ENCODE measurements at places on chromosomes 11 and 22.

DNA sequence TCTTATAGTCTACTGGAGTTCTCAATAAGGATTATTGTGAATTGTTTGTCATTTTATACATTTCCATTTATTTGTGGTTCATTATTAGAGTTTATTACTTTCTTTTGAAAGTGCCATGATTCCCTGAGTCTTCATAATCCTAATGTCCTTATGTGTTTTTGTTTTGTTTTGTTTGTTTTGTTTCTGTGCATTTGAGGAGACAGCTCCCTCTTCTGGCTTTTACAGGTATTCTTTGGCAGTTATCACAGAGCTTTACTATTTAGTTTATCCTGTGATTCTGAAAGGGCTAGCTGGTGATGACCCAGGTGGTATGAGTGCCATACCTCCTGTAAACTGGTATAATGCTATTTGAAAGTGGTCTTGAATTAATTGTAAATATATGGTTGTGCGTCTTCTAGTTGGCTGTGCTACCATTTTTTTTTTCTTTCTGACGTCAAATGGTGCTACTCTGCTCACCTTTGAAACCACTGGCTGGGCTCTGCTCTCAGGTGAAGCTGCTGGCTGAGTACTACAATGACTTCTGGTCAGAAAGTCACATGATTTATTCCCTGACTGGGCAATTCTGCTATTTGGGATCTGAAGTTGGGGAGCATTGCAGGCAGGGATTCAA lies 751.2 kb downstream of the JRKL start:
- DNase-seq: no peak

DNA sequence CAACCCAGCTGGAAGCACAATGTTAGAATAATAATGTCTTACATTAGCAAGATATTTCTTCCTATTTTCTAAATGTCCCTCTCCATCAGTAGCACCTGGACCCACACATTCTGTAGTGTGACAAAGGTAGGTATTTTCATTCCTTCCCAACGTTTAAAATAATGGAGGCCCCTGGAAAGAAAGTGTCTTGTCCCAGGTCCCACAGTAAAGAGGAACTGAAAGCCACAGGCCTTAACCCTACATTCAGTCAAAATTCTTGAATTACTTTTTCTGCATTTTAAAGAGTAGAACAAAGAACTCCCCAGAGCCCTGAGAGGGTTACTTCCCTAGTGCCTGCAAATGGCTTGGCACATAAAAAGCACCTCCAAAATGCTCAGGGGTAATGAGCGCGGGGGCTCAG lies 26.3 kb downstream of the OPCML start:
- no peak for DNase-seq

- peak; percentile 31 for DNase-seq
Observed at GRCh38 chr11:94545264-94546161, 1.8 kb downstream of the FUT4 start.

DNA sequence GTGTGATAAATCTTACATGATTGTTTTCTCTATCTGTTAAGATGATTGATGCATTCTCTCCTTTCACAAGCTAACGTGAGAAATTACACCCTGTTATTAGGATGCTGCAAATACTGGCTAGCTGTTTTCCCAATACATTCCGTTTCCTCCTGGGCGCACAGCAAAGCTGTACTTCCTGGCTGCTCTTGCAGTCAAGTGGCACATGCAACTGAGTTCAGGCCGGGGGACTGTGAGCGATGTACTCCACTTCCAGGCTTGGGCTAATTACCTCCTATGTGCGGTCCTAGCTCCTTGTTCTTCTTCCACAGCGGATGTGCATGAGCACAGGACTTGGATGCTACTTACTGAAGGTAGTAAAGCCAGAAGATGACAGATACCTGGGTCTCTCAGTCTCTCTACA lies 234.9 kb upstream of the SESN3 start:
- no peak for DNase-seq

DNA sequence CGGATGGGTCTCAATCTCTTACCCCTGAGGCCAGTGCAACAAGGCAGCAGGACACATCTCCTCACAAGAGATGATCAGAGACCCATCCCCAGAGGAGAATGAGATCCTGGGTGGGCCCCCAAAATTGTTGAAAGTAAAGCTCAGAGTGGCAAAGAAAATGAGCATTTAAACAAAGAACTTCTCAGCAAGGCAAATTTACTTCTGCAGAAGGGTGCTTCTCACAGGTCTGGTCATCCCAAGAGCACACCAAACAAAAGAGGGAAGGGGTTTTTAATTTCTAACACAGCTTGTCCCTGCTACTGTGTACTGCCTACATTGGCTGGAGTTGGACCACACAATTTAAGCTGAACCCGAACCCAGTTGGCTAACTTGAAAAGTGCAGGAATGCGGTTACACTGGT lies 1628.6 kb upstream of the RAG2 start:
- no peak for DNase-seq

DNA sequence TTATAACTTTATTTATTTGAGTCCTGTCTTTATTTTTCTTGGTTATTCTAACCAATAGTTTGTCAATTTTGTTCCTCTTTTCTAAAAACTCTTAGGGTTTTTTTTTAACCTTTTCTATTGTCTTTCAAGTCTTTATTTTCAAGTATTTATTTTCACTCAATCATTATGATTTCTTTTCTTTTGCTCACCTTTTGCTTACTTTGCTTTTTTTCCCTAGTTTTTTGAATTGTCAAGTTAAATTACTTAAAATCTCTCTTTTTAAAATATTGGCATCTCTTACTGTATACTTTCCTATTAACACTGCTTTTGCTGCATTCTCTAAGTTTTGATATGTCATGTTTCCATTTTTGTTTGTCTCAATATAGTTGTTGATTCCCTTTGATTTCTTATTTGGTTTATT lies 396.8 kb upstream of the CCDC179 start:
- DNase-seq: no peak

GRCh38 chr11:33089776-33090175 lies 50.4 kb downstream of the TCP11L1 start:
- no peak for DNase-seq

DNA sequence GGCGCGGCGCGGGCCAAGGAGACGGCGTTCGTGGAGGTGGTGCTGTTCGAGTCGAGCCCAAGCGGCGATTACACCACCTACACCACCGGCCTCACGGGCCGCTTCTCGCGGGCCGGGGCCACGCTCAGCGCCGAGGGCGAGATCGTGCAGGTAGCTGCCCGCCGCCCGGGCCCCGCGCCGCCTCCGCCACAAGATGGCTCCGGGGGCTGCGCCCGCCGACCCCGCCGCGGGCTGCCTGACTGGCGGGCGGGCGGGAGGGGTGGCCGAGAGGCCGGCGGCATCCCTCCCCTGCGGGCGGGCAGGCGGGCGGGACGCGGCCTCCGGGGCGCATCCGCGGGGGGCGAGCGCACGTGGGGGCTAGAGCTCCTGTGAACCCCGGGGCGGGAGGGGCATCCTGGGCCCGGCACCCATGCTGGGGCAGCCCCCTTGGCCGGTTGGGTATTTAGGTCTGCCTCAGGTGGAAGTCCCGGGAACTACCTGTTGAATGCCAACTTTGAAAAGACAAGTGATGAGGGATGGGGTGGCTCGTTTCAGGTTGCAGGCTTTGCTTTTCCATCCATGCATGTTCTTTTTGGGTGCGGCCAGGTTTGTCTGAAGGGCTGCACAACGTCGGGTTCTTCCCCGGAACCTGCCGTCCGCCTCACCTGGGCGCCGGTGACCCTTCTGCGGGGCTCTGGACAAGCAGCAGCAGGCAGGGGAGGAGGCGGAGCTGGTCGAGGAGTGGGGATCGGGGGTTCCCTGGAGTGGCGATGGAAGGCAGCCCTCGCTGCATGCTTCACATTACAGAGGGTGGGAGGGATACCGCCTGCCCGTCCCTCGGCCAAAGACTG lies 760 bp downstream of the ZNRF3 start:
- peak; percentile 65 for DNase-seq

GRCh38 chr11:130677486-130678153 lies 229.2 kb downstream of the ADAMTS15 start:
- DNase-seq: no peak

GRCh38 chr22:49155039-49155769 lies 672.5 kb downstream of the BRD1 start:
- no peak for DNase-seq

DNA sequence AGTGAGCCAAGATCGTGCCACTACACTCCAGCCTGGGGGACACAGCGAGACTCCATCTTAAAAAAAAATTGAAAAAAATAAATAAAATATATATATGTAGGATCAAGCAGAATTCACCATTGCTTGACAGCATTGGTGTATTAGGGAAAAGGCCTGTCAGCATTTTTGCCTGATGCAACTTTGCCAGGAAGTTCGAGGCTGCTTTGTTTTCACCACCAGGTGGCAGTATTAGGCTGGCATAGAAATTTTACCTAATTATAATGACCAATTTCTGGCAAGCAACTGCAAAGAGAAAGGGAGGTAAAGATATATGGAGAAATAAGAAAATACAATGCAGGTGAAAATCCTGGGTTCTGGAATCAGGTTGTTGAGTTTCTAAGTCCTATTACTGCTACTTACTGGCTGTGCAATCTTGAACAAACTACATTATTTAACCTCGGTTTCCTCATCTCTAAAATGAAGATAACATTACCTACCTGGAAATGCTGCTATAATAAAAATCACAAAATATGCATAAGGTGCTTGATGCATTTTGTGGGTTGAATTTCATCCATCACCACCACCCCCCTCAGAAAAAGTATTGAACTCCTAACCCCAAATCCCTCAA lies 24.7 kb downstream of the LAYN start:
- peak; percentile 69 for DNase-seq

DNA sequence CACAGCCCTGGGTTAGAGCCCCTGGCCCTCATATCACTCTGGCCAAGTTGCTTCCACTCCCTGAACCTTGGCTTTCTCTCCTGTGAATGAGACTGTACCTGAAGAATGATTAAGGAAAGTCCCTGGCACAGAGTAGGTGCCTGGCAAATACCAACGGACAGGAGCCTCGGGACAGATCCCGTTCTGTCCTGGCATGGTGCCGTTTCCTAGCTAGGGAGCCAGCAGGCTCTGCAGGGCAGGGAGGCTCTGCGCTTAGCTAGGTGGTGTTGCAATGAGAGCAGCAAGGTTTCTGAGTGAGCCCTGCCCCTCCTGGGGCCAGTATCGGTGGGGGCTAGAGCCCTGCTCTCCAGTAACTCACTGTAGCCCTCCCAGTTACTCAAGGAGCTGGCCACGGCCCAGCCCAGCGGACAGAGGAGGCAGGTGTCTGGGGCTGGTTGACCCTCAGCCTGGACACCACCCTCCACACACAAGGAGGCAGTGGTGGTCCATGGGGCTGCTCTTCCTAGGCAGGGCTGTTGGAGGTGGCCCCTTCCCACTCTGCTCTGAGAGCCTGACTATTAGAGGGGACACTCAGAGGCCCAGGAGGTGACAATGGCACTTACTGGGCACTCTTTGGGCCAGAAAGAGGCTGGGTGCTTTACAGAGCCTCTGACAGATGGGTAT lies 74.4 kb downstream of the NFAM1 start:
- no peak for DNase-seq

GRCh38 chr22:43402128-43402527 lies 9.7 kb upstream of the MPPED1 start:
- DNase-seq: no peak

GRCh38 chr11:69473276-69473845 lies 8.1 kb upstream of the LINC01488 start:
- DNase-seq: no peak

- no peak for DNase-seq
Observed at GRCh38 chr11:58938398-58938797, 890 bp upstream of the GLYATL1 start.

- DNase-seq: peak; percentile 13
Observed at GRCh38 chr22:34236527-34236926, 316.3 kb upstream of the LARGE1 start.

- DNase-seq: no peak
Observed at GRCh38 chr11:65388731-65389130, 2.3 kb downstream of the FRMD8 start.

DNA sequence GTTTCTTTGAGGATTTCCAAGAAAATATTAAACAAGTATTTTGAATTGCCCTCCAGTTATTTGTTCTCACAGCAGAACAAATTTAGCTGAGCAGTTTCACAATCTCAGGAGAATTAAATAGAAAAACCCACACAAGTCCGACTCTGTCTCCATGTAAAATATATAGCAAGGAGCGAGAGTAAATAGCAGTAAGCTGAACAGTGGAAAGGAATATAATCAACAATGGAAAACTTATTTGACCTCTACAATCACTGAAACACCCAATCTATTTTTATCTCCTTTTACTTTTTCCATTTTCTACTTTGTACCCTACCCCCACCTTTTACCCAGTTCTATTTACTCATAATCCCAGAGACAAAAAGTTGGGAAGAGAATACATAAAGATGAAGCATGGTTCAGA lies 34.4 kb downstream of the NARS2 start:
- no peak for DNase-seq

- no peak for DNase-seq
Observed at GRCh38 chr22:44721213-44721612, 19.2 kb downstream of the PRR5 start.

DNA sequence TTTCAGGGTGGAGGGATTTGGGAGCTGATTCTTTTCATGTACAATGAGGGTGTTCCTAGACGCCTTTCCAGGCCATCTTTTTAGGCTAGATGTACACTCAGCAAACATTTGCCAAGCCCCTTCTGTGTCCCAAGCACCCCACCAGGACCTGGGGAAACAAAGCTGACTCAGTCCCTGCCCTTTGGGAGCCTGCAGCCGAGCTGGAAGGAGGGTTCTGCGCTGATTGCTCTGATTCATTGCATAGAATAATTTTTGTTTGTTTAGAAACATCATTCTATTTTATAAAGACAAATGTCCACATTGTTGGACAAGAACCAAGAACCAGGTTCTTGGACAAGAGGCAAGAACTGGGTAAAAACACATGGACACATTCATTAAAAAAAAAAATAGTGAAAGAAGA lies 16.7 kb downstream of the TP53AIP1 start:
- DNase-seq: no peak

- no peak for DNase-seq
Observed at GRCh38 chr22:49417833-49418232, 409.8 kb downstream of the BRD1 start.

Data from muscle of back (tissue), 13 donors.